Astrocyte of the spinal cord (primary cell): ENCODE measurements at places on chromosomes 16 and 17.
A peak's percentile ranks its signal among the peaks of the same experiment; 100 is the strongest.

- no peak for DNase-seq
These were observed 11.7 kb upstream of the SLC38A8 start for GRCh38 chr16:84054271-84054670.

DNA sequence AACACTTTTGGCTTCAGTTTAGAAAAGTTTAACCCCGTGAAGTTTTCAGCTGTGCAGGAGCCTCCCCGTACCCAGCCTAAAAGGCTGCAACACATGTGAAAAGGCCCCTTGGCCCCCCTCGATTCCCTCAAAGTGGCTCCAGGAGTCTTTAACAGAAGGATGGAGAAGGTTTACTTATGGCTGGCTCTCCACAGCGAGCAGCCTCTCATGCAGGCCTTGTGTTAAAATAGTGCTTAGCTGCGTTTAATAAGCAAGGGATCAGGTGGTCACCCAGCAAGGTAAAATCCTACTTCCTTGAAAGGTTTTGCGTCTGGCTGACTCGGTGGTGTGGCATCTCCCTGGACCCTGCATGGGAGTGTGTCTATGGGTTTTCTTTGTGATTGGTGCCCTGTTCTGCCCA lies 8.4 kb upstream of the CYLD start:
- no peak for DNase-seq

GRCh38 chr17:48055531-48056245 lies 7.5 kb downstream of the NFE2L1 start:
- DNase-seq, result peak; percentile 79

DNA sequence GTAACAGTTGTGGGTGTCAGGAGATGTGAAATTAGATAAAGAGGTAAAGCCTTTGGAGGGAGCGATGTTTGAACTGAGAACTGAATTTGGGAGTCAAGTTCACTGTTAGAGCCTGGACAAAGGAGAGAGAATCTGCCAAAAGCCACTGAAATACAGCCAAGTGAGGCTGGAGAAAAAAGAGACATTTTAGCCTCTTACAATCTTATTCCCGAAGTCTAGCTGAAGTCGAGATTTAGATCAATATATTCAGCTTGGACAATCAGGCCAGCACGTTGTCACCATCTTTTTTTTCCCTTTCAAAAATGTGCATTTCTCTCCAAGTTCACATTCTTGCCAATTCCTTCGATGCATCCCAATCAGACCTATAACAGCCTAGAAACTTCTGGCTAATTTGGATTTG lies 312.2 kb downstream of the RBFOX1 start:
- no peak for DNase-seq

- DNase-seq, result peak; percentile 79
These were observed at the start of gene MGAT5B for GRCh38 chr17:76868176-76868668. Gene MGAT5B, plus strand, starts transcription at chr17:76868404. Its CDS starts 626 bp downstream, at chr17:76869030.

- DNase-seq, result no peak
These were observed 66.1 kb downstream of the RAB11FIP4 start for GRCh38 chr17:31457391-31458234.

DNA sequence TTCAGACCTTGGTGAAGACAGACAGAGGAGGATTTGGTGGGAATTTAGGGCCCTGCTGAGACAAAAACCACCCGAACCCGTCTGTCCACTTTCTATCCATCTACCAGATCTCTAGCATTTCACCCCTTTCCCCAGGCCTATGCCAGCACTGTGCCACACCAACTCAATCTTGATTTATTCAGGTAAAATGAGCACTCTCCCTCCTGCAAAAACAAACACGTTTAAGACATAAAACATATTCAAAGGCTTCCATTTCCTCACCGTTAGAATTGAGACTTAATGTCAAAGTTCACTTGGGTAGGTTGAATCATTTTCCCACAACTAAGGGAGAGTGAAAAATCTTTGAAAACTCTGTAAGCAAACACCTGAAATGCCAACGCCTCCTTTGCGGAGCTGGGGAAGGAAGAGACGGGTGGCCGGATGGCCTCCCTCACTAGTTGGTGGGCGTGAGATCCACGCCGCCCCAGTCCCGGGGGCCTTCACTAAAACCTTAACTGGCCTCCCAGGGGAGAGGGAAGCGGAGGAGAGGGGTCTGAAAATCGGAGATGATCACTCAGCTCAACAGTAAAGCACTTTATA lies 862 bp downstream of the DCAKD start:
- DNase-seq, result peak; percentile 42

- DNase-seq, result no peak
These were observed 43.5 kb downstream of the ZDHHC7 start for GRCh38 chr16:84967828-84968227.

DNA sequence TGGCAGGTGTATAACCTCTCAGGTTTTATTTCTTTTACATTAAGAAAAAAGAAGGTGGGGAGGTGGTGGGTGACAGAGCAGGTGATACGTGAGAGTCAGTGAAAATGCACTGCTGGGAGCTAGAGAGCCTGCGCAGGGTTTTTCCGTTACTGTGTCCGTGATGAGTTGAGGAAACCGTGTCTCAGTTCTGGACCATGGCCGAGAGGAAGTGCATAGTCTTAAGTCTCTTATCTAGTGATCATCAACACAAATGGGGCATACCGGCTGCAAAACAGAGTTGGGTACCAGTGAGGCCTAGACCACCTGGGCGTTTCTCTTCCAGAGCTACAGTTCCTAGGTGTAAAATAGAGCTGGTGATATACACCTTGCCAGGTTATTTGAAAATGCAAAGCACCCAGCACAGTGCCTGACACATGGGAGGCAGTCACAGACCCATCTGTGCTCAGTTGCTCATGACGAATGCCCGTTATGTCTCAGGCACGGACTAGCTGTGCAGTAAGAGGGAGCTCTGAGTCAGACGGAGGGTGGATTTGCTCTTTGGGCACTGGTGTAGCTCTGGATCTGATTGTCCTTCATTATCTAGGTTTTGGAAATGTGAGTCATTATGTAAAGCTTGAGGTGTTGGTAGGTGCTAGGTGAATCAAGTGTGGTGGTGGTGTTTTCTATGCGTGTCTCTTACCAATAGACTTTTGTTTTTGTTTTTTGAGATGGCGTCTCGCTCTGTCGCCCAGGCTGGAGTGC lies 60.9 kb downstream of the RPTOR start:
- DNase-seq, result no peak
